ENCODE measurements at places on chromosomes 16 and 17.

- DNase-seq, result no peak
These were observed 335 bp downstream of the NECAB2 start for GRCh38 chr16:83968306-83968851.

GRCh38 chr16:68366062-68366461, 55.2 kb downstream of the PRMT7 start:
- DNase-seq, result no peak

DNA sequence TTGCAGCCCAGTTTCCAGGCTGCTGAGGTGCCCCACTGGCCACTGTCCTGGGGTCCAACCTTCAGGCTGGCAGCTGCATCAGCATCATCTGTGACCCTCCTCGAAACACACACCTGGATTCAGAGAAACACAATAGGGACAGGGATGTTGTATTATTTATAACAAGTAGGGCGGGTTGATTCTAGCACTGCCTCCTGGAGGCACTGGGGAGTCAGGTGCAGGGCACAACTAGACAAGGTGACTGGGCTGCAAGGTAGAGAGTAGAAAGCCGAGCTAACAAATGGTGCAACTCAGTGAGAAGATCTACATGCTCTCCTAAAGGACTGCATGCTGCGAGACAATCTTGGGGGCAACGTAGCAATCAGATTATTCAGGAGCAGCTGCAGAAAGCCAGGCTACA, 317.3 kb downstream of the SLC39A11 start:
- no peak for DNase-seq

GRCh38 chr16:23801378-23801777, 34.4 kb upstream of the PRKCB start:
- DNase-seq, result peak; percentile 33

DNA sequence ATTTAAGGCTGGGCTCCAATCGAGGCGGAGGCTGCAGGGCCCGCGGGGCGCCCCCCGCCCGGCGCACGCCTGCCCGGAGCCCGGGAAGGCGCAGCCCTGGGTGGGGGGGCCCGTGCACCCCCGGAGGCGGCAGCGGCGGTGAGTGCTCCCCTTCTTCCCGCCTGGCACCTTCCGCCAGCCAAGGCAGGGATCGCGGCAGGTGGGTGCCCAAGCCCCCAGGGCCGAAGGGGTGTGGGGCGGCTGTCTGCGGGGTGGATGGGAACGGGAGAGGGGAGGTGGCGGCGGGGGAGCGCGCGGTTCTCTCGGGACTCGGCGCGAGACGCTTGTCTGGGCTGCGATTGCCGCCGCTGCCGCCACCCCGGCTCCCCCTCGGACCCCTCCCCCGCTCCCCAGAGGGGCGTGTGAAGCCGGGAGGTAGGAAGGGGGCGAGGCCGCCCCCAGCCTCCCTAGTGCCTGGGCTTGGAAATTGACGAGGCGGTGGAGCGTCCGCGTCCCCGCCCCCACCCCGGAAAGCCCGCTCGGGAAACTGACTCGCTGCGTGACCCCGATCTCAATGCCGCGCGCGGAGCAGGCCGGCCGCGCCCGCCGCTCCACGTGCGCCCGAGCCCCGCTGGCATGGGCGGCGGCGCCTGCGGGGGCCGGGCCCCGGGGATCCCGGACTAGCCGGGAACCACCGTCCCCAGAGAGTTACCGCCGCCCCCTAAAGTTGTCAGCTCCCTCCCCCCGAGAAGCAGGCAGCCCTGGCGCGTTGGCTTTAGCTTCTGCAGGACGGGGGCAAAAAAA, 231.5 kb downstream of the MRTFB start:
- no peak for DNase-seq

DNA sequence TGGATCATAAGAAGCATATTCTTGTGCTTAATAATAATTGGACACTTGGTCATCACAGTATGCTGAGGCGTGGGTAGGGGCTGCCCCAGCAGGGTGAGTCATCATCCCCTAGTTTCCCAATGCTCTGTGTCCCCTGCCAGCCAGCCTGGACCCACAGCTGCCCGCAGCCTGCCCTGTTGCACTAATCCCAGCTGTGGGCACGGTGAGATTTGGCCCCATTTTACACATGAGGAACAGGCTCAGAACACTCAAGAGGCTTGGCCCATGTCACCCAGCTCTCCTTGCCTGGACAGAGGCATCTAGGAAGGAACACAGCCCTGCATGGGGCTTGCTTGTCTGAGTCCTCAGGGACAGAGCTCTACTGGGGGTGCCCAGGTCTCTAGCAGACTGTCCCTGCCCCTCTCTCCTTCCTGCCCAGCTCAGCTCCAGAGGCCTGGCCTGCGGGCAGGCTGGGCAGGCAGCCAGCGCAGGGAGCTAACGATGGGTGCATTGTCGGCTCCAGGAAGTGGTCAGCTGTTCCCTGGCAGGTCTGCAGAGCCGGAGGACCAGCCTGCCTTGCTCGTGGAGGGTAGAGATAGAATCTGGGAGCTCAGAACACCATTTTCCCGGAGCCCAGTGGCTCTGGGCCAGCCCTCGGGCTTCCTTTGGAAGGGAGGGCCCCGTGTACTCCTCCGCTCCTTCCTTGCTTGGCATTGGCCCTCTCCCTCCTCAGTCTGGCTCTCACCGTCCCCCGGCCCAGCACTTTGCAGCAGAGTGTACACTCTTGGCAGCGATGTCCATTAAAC, 189.4 kb downstream of the RAB11FIP4 start:
- no peak for DNase-seq

Data from GM12891 (cell line).